Epithelial cell of proximal tubule (primary cell): ENCODE measurements at places on chromosomes 12 and 14.

GRCh38 chr12:108346727-108347710 is 7.9 kb upstream of the CMKLR1 start:
- no peak for DNase-seq

DNA sequence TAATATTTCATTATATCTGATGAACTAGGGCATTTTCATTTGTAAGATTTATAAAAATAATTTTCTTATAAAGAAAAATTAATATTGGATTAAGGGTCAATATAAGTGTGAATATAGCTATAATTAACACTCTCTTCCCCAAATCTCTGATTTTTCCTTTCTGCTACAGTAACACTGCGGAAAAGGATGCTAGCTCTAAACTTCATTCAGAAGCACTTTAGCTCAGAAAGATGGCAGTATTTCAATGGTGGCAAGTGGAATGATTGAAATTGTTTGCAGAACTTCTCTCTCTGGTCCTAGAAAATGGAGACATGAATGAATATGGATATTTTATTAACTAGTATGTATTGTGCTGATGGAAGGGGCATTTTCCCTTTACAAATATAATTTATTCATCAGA is 8.4 kb downstream of the NPAS3 start:
- DNase-seq = no peak

GRCh38 chr12:7857971-7858370 is 14.7 kb downstream of the SLC2A14 start:
- DNase-seq = no peak

DNA sequence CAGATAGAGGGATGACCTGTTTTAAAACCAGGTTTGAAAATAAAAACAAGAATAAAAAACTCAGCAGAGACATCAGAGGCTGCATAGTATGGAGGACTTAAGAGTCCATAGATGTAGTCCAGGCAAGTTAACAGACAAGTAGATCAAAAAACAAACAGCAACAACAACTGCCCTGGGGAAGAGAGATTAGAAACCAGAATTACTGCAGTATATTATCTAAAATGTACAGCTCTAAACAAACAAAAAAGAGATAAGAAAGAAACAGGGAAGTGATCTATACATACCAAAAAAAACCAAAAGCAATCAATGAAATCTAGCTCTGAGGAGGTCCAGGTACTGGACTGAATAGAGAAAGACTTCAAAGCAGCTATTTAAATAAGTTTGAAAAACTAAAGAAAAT is 48.8 kb downstream of the ACSM4 start:
- no peak for DNase-seq

DNA sequence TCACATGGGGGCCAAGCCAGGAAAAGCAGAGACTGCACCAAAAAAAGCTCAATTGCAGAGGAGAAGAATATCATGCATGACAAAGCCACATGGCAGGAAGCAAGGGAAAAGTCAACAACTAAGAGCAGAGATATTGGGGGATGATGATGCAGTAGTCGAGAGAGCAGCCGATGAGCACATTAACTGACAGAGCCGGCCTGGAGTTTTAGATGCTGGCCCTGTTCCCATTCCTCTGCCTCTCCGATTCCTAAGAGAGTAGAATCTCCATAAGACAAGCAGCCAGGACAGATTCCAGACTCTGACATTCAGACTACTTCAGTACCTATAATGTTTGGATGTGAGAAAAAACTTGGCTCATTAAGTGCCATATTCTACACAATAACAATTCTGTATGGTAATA is 155.9 kb downstream of the KCNH5 start:
- DNase-seq = no peak
